ENCODE measurements at places on chromosomes 2 and 18.

GRCh38 chr18:59639821-59640220 is 57.4 kb downstream of the CCBE1 start:
- no peak for DNase-seq

DNA sequence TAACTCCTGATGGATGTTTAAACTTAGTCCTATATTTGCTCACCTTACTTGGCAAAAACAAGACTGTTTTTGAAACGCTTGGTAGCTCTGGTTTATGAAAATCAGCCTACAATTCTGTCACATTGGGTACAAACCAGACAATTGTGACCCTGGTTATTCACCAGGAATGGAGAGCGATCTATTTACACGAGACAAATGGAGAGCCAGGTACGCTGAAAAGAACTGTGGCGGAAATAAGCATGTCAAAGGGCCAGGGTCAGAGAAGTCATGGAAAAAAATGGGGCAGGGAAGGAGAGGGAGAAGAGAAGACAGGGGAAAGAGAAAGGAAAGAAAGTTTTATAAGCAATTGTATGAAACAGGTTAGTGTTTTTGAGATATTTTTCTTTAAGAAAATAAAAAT is 119.5 kb upstream of the ZFP36L2 start:
- no peak for DNase-seq

DNA sequence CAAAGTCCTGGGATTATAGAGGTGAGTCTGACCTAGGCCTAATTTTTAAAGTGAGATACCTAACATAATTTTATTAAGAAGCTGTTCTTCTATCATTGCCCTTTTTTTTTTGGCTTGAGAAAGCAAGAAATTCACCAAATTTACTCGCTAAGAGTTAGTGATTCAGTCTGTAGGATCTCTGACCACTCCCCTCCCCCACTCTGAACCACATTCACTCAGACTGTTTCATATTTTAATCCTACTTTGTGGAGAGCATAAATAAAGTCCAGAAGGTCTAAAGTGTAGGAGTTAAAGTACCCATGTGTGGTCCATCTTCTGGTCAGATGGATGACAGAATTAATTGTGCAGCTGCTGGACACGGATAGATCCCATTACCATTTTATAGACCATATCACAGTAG is 115.8 kb upstream of the MGAT5 start:
- DNase-seq: no peak

DNA sequence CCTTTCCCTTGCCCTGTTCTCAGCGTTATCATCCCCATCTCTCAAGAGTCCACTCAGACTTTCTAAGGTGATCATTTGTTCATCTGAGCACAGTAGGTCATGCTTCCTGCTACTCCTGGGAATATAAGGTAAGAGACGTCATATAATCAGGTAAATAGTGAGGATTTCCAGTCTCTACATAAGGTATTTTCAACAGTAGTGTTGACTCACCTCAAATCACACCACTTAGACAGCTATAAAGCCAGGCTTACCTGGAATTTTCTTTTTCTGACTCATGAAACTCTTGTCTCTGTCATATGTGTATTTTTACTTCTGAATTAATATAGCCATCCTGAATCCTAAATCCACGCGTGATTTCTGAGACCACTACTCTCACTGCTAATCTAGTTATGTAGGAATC is 443.2 kb downstream of the ARHGAP15 start:
- DNase-seq: no peak

DNA sequence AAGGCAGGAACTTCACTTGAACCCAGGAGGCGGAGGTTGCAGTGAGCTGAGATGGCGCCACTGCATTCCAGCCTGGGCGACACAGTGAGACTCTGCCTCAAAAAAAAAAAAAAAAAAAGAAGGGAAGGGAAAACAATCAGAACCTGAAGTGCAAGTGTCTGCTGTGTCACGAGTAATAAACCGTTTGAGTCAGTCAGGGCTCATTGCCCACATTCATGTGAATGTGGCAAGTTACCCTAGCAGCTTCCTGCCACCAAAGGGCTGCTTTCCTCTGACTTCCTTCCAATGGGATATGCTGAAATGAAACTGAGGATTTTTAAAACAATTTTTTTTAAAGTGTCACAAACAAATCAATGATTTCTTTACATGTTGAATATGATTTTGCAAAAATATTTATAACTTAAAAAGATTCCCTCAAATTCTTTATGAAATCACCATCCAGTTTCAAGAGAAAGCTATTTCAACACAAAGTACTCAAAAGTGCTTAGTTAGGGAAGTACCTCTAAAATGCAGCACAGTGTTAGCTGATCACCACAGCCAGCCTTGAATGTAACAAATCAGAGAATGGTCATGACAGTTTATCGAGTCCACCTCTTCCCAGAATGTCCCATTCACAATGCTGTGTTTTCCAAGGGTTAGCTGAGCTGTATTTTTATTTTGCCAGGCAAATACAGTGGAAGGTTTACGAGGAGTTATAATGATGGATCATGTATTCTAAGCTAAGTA is 36.4 kb downstream of the WDSUB1 start:
- DNase-seq: no peak

DNA sequence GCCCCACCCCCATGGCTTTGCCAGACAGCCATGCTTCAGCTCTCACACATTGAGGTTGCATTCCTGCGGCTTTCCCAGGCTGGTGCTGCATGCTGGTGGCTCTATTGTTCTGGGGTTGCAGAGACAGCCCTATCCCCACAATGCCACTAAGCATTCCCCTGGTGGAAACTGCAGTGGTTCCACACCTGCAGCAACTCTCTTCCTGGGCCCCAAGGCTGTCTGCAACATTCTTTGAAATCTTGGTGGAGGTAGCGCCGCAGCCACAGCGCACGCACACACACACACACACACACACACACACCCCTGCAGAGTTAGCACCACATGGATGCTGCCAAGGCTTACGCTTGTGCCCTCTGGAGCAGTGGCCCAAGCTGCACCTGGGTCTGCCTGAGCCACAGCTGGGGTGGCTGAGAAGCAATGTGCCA is 21.4 kb downstream of the SFXN5 start:
- DNase-seq: no peak

DNA sequence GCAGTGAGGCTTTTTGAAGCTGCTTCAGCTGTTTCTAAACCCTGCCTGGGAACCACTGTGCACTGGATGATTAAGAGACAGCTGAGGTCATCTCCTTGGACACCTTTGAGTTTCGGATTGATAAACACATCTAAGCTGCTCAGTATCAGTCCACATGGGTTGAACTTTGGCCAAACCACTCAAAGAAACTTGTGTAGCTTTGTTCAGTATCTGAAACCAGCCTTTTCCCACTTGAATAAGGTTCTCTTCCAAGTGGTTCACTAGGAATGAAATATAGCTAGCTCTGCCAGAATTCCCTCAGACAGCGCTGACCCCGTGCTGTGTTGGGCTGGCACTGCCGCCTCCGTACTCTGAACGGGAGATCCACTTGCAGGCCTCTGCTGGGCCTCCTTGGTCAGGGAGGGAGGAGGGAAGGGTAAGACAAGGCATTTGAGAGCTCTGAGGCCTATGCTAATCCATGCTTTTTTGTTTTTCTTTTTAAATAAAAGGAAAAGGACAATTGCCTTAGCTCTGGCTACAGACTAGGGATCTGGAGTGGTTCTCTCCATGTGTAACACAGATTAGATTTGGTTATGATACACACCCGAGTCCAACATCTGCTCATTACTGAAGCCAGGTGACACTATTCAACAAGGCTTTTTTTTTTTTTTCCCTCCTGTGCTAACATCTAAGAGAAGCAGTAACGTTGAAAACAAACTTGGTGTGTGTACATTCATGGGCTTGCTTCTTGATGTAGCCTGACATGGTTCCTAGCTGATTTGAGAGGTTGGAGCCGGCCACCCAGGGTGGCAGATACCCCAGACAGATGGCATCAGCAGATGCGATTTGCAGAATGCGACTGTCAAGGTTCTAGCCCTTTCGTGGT is 67.7 kb downstream of the NCK2 start:
- no peak for DNase-seq

GRCh38 chr2:148184976-148185375 is 164.1 kb downstream of the MBD5 start:
- DNase-seq: no peak

DNA sequence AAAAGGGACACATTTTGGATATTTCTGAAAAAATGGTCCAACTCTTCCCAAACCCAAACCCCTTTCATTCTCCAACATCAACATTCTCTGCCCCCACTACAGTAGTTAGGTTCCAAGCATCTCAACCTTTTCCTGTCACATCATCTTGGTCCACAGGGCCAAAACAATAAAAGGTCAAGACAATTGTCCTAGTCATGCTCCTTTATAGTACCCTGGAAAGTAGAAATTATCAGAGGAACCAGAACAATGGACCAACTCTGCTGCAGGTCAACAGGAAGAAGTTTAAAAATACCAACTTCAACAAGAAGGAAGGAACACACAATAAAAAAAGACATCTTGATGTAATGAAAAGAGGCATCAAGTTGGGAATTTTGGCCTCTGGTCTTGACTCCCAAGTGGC is 36.1 kb downstream of the CLASP1 start:
- DNase-seq: no peak

- DNase-seq: no peak
These were observed 43.7 kb upstream of the SLC35G4 start for GRCh38 chr18:11565716-11566115.

DNA sequence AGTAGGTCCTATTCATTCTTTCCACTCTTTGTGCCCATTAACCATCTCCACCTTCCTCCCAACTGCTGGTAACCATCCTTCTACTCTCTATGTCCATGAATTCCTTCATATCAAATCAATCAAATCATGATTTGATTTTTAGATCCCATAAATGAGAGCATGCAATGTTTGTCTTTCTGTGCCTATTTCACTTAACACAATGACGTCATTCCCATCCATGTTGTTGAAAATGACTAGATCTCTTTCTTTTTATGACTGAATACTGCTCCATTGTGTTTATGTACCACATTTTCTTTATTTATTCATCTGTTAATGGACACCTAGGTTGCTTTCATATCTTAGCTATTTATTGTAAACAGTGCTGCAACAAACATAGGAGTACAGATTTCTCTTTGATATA is 827.3 kb upstream of the NRXN1 start:
- no peak for DNase-seq

- DNase-seq: no peak
These were observed 311.2 kb upstream of the HDAC4 start for GRCh38 chr2:239711911-239712570.

DNA sequence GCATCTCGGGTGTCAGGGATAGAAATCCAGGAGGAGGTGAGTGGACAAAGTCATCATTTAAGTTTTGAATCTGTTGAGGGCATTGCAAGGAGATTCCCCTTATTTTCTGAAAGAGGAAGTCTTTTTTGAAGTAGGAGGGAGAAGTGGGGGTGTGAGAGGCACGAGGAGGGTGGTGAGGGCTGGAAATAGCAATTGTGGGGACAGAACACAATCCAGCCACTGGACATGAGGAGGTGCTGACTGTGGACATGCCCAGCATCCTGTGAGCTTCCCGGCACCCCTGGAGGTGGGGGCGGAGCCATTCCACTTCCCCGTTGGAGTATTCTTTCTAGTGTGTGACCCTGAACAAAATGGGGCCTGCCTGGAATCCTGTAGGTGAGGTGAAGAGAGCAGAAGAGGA is 310.7 kb upstream of the EPAS1 start:
- no peak for DNase-seq

DNA sequence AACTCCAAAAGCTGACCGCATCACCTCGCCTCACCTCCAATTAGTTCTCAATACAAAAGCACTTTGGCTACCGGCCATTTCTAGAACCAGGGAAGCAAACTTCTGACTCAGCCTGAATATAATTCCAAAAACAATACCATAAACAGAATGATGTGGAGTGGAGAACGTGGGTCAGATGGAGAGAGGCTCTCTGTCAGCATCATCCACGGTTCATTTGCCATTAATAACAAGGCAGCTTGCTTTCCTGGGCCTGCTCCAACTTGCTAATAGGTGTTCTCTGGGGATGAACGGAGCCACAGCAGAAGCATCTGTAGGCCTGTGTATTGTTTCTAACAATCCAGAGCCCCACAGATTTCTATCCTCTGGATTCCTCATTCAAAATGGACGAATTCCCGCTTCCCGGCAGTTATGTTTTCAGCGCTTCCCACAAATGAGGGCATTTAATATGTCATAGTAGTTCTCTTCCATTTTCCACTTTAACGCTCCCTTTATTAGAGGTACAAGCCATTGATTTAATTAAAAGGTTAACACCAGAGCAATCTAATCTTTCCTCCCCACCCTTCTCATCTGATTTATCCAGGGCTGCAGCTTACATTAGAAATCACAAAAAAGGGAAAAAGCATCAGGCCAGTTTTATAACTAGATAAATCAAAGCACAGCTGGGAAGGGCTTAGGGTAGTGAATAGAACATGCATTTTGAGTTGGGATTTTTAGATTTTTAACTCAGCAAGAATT is 23.2 kb upstream of the CNTNAP5 start:
- no peak for DNase-seq

DNA sequence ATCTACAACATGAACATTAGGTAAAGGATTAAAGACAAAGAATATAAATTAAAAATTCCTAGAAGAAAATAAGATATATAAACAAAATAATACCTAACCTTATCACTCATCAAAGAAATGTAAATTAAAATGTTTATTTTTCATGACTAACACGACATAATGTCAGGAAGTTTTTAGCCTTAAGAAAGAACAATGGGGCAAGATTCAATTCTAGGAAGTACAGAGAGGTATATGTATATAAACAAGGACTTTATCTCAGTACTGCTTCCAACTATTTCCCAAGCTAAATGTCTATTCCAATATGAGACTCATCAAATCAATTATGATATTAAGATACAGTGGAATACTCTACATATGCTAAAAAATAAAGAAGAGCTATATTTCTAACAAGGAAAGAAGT is 44.1 kb downstream of the TTC21B start:
- no peak for DNase-seq

- no peak for DNase-seq
These were observed 158.7 kb upstream of the CCDC150 start for GRCh38 chr2:196480653-196481323.

- no peak for DNase-seq
These were observed 142.6 kb upstream of the FHL2 start for GRCh38 chr2:105541189-105542050.

DNA sequence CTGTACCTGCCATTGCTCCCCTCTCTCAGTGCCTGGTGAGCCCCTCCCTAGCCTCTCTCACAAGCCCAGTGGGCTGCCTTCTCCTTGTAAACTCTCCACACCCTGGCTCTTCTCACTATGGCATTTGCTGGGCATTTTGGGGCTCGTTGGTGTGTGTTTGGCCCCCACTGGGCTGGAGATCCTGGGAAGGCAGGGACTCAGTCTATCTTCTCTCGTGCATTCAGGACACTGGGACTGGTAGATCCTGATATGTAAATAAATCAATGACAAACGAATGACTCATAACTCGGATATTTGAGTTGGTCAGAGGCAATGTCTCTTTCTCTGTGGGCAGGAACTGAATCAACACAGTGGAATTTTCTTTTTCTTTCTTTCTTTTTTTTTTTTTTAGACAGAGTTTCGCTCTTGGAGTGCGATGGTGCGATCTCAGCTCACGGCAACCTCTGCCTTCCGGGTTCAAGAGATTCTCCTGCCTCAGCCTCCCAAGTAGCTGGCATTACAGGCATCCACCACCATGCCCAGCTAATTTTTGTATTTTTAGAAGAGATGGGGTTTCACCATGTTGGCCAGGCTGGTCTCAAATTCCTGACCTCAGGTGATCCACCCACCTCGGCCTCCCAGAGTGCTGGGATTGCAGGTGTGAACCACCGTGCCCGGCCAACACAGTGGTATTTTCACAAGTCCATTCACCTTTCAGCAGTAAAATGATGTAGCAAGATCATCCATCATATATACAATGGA is 144.6 kb upstream of the SPRED2 start:
- DNase-seq: no peak

Measured in activated naive CD4-positive, alpha-beta T cell (primary cell).